ENCODE measurements at places on chromosomes 3 and 15.

DNA sequence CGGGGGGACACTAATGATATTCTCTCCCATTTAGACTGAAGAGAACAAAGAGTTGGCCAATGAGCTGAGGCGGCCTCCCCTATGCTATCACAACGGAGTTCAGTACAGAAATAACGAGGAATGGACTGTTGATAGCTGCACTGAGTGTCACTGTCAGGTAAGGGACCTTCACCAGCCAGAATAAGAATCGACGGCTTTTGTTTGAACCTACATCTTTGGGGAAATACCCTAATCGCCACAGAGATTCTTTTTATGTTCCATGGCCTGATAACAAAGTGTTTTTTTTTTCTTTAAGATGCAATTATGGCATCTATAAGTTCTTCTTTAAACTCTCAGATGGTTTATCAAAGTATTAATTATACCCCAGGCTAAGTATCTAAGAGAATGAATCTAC lies 3.4 kb downstream of the THBS1 start:
- no peak for DNase-seq

DNA sequence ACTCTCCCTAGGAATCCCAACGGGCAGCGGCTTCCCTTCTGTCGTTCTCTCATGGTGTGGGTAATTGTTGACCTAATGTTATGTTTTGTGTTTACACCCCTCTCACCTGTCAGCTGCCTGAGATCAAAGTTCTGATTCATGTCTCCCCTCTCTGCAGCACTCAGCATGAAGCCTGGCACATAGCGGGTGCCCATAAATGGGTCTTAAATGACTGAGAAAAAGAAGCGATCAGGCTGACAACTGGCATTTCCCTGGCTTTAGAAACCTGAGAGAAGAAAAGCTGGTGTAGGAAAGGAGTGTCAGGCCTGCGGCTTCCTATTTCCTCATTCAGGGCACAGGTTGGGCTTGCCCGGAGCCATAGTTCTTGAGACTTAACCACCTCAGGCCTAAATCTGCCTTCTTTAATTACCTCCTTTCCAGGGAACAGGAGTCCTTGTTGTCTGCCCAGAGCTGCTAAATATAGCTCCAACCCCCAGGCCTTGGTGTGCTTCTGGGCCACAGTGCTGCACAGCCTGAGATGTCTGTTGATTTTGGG lies 31.8 kb downstream of the LPP start:
- no peak for DNase-seq

GRCh38 chr15:88627463-88627862 lies 6.3 kb downstream of the AEN start:
- no peak for DNase-seq

GRCh38 chr15:34370129-34370528 lies 3.1 kb upstream of the LPCAT4 start:
- DNase-seq: no peak

- DNase-seq: no peak
These were observed 12.1 kb downstream of the TMPRSS7 start for GRCh38 chr3:112046599-112046998.

- no peak for DNase-seq
These were observed 30.1 kb upstream of the NEO1 start for GRCh38 chr15:73022161-73022560.

- DNase-seq: no peak
These were observed 519.2 kb downstream of the NAALADL2 start for GRCh38 chr3:175378348-175378747.

- DNase-seq: no peak
These were observed 9.3 kb downstream of the FOXL2 start for GRCh38 chr3:138937690-138938055.

- DNase-seq: no peak
These were observed 79.3 kb upstream of the LMOD3 start for GRCh38 chr3:69201658-69202057.

DNA sequence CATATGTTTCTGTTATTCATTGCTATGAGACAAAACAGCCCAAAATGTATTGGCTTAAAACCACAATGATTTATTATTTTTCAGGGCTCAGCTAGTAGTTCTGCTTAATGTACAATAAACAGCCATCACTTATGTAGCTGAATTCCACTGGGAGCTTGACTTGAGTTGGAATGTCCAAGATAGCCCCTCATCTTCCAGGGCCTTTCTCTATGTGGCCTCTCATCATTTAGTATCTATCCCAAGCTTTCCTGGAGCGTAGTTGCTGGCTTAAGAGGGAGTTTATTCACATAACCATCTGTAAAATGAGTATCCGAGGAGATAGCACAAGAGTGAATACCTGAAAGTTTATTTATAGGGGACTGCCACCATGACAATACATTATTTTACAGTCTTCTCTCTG lies 176.8 kb downstream of the EPHA6 start:
- DNase-seq: no peak

DNA sequence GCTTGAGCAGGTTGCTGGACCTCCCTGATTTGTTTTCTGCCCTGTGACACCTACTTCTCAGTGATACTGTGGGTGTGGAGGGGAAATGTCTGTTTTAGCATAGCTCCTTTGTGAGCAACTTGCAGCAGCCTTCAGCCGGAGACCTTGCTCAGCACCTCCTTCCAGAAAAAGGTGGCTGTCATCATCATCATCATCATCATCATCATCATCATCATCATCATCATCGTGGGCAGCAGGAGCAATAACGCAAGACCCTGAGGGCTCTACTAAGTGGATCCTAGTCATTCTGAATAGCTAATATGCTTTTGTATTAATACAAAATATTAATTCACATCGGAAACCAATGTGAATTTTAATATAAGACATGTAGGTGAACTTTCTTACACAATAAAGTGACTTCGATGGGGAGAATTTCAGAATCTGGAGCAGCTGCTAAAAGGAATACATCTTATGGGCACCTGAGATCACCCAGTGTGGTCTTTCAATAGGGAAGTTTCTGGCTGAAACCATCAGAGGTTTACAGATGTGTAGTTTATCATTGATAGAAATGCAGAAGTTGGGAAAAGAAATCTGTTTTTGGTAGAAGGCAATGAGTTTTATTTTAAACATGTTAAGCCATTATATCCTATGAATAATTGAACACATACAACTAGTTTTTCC lies 8.6 kb downstream of the GABRR3 start:
- DNase-seq: no peak

DNA sequence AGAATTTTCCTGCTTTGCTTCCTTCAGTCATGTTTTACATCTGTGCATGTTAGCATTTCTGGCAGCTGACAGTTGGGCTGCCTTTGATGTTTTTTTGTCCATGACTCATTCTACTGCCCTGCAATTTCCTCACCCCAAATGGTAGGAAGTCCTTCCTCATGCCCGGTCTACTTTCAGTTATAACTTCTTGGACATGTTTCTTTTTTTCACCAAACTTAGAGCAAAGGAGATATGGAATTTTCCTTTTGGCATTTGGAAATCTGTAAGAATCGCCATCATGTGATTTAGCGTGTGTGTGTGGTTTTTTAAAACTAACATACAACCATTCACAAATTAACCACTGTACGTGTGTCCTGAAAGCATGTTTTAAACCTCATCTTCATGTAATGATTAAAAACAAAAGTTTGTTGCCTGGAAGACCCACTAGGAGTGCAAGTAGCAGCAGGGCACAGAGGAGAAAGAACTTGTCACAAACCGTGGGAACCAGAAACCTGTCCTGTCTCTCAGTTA lies 430.7 kb upstream of the CFAP20DC start:
- no peak for DNase-seq

DNA sequence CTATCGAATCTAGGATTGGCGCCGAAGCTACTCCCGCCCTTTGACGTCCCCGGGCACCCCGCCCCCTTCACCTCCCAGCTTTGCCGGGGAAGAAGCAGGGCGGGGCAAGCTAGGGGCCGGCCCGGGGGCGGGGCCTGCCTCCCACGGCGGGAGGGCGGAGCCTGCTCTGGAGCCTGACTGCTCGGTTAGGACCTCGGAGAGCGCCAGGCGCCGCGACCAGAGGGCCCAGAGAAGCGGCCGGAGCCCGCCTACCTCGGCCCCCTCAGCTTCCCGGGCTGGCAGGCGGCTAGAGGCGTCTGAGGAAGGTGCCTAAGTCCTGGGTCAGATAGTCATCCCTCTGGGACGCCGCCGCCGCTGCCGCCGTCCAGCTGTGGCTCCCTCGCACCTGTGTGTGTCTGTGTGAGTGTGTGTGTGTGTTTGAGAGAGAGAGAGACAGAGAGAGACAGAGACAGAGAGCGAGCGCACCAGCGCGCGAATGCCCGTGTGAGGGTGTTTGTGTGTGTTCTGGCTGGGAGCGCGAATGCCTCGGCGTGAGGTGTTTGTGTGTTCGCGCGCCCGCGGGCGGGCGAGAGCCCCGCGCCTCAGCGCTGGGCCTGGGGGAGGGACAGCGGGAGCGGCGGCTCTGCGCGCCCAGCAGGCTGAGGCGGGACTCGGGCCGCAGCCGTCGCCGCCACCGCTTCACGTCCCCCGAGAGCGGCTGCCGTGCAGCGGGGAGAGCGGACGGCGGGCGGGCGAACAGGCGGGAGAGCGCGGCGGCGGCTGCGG lies at the start of gene STXBP5L:
TSS of gene STXBP5L (plus strand) at position 176 of the 765 bp plus-strand sequence. CDS start 1,374 bp downstream, outside the sequence.
- DNase-seq: peak; percentile 22

DNA sequence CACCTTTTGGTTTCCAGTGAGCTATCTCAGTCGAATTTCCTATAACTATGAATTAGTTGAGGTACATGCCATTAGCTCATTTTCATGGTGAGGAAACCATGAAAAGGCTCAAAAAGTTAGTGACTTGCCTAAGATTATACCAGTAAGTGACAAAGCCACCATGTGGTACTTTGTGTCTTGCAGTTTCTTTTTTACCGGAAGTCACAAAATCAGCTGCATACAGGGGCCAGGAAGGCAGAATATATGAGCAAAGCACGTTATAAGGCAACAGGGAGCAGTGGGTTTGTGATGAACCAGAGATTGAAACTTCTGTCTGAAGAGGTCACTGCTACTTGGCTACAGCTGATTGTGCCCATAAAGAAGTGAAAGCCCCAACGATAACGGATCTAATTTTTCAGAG lies 50.3 kb downstream of the CMTM8 start:
- no peak for DNase-seq

GRCh38 chr3:85903434-85903833 lies 944.6 kb downstream of the CADM2 start:
- DNase-seq: no peak

DNA sequence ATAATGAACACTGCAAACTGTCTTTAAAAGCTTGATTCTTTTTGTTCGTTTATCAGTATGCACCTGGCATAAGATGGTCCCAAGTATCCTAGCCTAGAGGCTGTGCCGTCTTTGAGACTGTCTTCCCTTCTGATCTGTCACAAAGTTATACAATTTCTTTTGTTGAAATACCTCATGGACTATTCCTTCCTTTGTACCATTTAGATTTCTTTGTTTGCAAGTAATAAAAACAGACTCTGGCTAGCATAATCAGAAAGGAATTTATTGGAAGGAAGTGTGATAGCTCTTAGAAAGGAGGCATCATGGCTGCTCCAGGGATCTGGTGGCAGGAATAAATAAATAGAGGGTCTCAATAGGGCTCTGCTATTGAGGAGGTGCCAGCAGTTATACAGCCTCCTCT lies 280.4 kb downstream of the SLC9A9 start:
- DNase-seq: no peak

- no peak for DNase-seq
These were observed 656.0 kb upstream of the GRM7 start for GRCh38 chr3:6204891-6205290.

- no peak for DNase-seq
These were observed 60.4 kb upstream of the TRPM1 start for GRCh38 chr15:31161951-31162350.

- DNase-seq: no peak
These were observed 1.1 kb downstream of the KIF15 start for GRCh38 chr3:44762690-44763089.

GRCh38 chr3:186247821-186248814 lies 113.9 kb downstream of the DGKG start:
- no peak for DNase-seq

DNA sequence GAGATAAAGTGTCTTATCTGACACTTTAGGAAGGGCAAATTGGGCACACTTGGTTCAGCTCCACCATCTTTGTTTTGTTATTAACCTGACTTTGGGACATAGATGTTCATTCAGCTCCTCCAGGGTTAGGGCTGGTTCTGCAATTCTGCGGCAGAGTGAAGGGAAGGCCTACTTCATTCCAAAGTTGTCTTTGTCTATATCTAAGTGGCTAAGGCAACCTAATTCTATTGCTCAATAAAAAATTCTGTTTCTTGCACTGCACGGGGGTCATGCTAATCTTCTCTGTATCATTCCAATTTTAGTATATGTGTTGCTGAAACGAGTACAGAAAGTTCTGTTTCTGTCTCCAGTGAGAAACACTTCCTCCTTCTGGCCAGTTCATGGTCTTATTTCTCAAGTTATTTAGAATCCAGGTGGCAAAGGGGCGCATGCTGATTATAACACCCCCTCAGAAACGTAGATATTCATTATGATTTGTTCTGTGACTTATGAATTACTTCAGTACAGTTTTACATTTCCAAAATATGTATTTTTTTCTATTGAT lies 53.5 kb downstream of the PFN2 start:
- DNase-seq: no peak

- no peak for DNase-seq
These were observed 281.7 kb downstream of the ROBO2 start for GRCh38 chr3:77321646-77322045.

GRCh38 chr3:138408751-138409570 lies 25.5 kb upstream of the ESYT3 start:
- no peak for DNase-seq

DNA sequence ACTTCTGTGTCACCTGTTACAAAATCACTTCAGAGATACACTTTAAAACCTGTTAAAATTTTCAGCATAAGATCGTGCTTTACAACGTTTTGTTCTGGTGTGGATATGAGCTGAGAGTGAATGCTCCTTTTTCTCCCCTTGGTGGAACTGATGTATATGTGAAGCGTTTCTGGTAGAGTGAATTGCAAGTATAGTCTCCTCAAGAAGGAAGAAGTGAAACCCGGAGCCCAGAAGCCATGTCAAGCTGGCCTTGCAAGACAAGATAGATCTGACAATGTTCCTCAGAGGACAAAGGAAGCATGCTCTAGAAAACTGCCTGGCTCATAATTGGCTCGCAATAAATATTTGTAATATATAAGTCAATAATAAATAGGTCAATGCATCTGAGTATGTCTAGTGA lies 23.6 kb downstream of the SERPINI2 start:
- DNase-seq: no peak

GRCh38 chr15:89740137-89740536 lies 10.9 kb downstream of the MESP1 start:
- DNase-seq: no peak

GRCh38 chr3:126270145-126270811 lies 86.9 kb downstream of the KLF15 start:
- DNase-seq: no peak

- no peak for DNase-seq
These were observed 507.0 kb downstream of the FOXP1 start for GRCh38 chr3:71076361-71077002.

DNA sequence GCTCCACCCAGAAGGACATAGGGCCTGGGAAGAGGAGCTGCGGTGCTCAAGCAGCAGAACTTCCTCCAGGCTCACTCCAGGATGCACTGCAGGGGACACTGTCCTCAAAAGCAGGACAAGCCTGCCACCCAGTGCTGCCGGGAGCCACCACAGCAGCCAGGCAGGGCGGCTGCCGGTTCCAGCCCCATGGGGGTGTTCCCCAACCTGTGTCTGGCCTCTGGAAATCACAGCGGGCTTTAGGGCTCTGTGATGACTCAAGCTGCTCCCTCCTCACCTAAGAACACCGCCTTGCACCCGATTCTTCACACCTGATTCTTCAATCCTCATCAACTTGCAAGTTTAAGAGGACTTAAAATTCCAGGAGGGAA lies 71.9 kb upstream of the SLC6A11 start:
- no peak for DNase-seq

All from stimulated activated CD4-positive, alpha-beta T cell treated with anti-CD3 and anti-CD28 coated beads, TNF-alpha, amount 100 ng/mL, for 1 hour (primary cell).